ENCODE measurements at places on chromosomes 4 and X. TPM values are rescaled to one million over a fixed set of nuclear protein-coding genes. Genes with fewer than 3 reads are reported as not detected.

ASB12 gene
- not detected for total RNA-seq

ARMCX4 gene
- 0.57 TPM for total RNA-seq

CYSLTR1 gene
- not detected for total RNA-seq

CSTF2 gene
- 34.4 TPM for total RNA-seq

LONRF3 gene
- 2.8 TPM for total RNA-seq

GPAT3 gene
- 40.9 TPM for total RNA-seq

GPR173 gene
- total RNA-seq: not detected

TMPRSS11F gene
- total RNA-seq: not detected

All from A549 treated with GW870086 at 1 μM for 4 hours (cell line).